ENCODE measurements at places on chromosomes 16 and 17.

GRCh38 chr17:79314617-79315357 lies 240.2 kb downstream of the ENGASE start:
- no peak for DNase-seq

DNA sequence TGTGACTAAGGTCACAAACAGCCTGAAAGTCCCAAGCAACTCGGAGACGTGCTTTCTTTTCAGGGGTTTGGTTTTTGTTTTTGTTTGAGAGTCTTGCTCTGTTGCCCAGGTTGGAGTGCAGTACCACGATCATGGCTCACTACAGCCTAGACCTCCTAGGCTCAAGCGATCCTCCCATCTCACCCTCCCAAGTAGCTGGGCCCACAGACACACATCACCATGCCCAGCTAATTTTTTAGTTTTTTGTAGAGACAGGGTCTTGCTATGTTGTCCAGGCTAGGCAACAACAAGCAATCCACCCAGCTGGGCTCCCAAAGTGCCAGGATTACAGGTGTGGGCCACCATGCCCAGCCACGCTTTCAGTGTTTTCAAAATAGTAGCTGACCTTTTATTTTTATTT lies 19.8 kb upstream of the GGA2 start:
- DNase-seq, result no peak

DNA sequence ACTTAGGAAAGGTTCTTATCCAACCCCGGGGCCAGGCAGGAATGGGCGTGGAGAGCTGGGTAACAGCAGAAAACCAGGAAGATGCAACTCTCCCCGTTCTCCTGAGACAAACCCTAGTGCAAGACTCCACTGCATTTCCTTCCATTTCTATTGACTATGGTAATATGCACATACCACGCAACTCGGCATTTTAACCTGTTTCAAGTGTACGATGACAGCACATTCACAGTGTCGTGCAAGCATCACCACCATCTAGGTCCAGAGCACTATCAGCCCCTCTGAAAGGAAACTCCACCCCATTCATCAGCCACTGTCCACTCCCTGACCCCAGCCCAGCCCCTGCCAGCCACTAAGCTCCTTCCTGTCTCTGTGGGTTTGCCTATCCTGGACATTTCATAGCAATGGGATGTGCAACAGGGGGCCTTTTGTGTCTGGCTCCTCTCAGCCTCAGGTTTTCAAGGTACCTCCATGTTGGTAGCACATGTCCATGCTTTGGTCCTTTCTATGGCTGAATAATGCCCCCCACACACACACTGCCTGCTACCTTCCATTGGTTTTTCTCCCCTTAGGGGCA lies 441.9 kb downstream of the SOX9 start:
- no peak for DNase-seq

- DNase-seq, result peak; percentile 41
These were observed 21.0 kb upstream of the HERPUD1 start for GRCh38 chr16:56910654-56911539.

DNA sequence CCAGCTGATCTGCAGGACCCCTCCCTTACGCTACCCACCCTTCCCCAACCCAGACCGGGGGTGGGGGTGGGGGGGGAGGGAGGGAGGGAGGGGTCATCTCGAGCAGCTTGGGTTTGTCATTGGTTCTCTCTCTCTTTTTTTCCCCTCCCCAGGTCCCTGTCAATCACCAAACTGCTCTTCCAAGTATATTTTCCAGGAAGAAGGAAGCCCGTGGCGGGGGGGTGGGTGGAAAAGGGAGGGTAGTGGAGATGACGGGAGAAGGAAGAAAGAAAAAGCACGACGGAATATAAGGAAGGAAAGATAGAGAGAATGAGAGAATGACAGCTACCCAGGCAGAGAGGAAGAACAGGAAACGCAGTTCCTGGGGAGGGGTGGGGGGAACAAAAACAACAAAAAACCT lies 17.9 kb downstream of the SALL1 start:
- DNase-seq, result no peak

- DNase-seq, result no peak
These were observed 242.1 kb upstream of the TNRC6C start for GRCh38 chr17:77716289-77716926.

DNA sequence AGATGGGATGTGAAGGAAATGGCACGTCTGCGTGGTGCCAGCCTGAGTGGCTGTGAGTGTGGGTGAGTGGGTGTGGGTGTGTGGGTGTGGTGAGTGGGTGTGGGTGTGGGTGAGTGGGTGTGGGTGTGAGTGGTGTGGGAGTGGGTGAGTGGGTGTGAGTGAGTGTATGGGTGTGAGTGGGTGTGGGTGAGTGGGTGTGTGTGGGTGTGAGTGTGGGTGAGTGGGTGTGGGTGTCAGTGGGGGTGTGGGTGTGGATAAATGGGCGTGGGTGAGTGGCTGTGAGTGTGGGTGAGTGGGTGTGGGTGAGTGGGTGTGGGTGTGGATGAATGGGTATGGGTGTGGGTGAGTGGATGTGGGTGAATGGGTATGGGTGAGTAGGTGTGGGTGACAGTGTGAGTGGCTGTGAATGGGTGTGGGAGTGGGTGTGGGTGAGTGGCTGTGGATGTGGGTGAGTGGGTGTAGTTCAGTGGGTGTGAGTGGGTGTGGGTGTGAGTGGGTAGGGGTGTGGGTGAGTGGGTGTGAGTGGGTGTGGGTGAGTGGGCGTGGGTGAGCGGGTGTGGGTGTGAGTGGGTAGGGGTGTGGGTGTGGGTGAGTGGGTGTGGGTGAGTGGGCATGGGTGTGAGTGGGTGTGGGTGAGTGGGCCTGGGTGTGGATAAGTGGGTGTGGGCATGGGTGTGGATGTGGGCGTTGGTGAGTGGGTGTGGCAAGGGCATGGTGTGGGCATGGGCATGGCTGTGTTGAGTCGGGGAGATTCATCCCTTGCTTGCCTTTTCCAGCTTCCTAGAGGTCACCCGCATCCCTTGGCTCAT lies 80.8 kb downstream of the ZDHHC7 start:
- peak; percentile 40 for DNase-seq

DNA sequence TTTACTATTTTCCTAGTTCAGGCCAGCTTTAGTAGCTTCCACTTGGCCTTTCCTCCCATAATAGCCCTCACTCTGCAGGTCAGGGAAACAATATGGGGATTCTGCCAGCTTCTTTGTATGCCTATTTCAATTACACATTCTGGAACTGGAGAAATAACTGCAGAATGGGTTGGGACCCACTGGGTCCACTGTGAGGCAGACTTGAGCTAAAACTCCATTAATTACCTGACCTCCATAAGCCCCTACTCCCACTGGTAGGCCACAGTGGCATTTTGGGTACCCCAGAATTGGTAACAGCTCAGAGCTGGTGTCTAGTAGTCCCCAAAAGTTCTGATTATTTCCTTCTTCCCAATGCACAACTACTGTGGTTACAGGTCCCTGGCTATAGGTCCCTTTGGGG lies 16.7 kb upstream of the TENT4B start:
- DNase-seq, result no peak

- no peak for DNase-seq
These were observed 7.3 kb downstream of the HS3ST4 start for GRCh38 chr16:25699069-25699468.

DNA sequence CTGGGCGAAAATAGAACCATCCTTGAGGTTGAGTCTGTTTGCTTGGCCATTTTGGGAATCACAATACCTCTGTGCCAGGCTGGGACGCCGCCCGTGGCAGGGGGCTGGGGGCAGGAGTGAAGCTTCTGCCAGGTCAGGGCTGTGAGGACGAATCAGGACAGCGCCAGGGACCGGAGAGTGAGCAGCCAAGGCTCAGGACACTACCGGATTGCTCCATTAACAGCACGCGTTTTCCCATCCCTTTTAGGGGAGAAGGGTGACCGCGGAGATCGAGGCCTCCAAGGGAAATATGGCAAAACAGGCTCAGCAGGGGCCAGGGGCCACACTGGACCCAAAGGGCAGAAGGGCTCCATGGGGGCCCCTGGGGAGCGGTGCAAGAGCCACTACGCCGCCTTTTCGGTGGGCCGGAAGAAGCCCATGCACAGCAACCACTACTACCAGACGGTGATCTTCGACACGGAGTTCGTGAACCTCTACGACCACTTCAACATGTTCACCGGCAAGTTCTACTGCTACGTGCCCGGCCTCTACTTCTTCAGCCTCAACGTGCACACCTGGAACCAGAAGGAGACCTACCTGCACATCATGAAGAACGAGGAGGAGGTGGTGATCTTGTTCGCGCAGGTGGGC lies 23.4 kb downstream of the C1QTNF1 start:
- no peak for DNase-seq

- DNase-seq, result no peak
These were observed 12.8 kb downstream of the ZNF778 start for GRCh38 chr16:89230255-89230654.

DNA sequence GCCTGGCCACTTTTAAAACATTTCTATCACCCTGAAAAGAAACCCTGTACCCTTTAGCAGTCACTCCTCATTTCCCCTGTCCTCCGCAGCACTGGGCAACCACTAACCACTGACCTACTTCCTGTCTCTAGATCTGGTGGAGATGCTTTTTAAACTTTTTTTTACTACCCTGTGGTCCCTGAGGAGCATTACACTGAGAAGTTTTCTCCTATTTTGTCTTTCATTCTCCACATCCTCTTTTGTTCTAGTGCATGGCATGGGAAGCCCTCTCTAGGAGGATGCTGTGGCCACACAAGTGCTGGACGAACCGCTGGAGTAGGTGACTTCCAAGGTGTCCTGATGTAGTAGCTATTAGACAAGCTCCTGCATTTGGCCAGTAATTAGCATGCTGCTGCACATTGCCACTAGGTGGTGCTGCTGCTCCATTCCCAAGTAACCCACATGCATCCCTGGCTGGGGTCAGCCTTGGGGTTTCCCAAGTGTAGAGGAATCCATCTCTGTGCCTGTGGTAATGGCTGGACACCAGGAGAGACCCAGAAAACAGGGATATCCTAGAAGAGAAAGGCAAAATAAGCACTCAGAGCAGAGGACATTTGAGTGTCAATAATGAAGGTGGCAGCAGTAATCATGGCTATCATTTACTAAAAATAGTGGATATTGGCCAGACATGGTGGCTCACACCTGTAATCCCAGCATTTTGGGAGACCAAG lies 143.8 kb upstream of the CRHR1 start:
- peak; percentile 81 for DNase-seq

DNA sequence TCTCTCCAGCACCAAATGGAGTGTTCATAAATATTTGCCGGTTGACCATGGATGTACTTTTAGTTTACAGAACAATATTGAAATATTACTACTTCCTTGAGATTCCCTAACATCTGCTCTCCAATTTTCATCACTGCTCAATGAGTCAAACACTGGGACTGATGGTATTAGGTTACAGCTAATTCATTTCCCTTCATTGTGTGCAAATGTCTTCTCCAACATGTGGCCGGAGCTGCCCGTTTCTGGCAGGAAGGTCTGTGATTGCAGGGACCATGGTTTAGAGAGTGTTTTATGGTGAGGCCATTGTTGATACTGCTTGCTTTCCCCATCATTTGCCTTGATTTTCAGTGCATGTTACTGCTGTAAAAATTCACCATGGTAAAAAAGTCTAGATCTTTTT lies 209.3 kb downstream of the HS3ST3B1 start:
- DNase-seq, result no peak

- no peak for DNase-seq
These were observed 11.6 kb downstream of the DDX42 start for GRCh38 chr17:63785556-63785955.

- DNase-seq, result peak; percentile 25
These were observed 1.1 kb upstream of the PRPSAP1 start for GRCh38 chr17:76354747-76355310.

GRCh38 chr16:3022208-3022683 lies 1.5 kb downstream of the HCFC1R1 start:
- peak; percentile 94 for DNase-seq

DNA sequence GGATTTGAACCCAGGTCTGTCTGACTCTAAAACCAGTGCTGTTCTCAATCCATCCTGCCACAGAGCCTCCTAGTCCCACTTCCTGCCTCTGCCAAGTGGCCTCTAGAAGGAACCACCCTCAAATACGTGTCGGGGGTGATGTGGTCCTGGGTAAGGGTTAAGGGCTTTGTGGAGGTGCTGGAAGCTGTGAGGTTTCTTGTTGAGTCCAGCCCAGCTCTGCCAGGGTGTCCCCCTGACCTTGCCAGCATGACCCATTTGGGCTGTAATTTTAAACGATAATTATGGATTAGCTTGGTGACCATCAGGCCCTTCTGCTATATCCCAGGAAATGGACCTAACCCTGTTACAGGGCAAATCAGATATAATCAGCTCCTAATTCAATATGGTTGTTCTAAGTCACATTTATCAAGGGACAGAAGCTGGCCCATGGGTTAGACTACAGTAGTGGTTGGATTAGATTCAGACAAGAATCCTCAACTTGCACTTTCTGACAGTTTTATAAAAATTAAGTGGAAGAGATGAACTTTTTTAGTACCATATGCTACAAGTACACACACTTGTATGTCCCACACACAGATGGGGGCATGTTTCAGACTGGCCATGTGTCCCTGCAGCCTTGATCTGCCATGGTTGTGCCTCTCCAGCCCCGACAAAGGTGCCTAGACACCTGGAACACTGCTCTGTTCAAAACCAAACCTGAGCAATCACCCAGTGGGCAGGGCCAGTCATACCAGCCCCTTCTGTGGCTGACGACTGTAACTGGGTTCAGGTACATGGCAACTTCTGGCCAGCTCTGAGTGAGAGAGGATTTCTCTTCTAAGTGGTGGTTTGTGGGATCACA lies 48.0 kb downstream of the SMPD3 start:
- peak; percentile 56 for DNase-seq

DNA sequence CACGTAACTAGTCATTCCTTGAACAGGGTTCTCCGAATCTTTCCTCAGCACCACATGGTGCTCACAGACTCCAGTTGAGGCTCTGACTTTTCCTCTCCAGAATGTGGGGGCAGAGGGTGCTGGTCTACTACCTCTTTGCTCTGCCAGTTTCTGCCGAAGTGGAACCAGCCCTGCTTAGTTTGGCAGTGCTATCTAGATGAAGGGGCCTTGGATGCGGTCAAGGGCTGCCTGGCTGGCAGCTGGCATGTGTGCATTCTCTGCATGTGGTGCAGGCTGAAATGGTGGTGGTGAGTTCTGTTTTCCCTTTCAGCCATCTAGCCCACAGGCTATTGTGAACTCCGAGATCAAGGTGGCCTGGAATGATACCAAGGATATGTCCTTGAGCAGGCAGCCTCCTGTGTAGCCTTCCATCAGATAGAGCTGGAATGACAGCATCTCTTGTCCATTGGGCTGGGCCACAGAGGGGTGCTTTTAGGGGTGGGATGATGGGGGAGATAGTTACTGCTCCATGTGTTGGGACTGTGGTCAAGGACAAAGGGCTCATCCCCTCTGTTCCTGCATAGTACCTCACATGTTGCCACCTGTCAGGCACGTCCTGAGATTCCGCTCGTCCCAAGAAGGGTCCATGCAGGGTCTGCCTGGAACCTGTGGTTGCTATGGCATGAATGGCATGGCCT lies 2.0 kb downstream of the DYNLL2 start:
- no peak for DNase-seq

- DNase-seq, result no peak
These were observed 313.5 kb downstream of the PHKB start for GRCh38 chr16:47774661-47775060.

DNA sequence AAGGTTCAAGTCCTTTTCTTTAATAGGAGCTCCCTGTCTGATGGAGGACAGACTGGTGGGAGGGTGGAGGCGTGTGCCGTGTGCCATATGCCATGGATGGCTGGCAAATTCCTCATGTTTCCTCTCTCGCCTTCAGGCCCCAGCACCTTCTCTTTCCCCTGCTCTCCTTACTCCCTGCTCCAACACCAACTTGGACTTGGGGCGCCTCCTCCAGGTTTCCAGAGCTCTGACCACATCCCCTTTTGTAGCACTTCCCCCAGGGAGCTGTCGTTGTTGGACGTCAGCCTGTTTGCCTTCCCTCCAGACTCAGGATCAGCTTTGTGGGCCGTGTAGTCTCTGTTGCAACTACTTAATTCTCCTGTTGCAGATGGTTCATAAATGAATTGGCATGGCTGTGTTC lies 30.7 kb downstream of the TMC7 start:
- no peak for DNase-seq

Measured in activated T-cell treated with anti-CD3 and anti-CD28 coated beads, Interleukin-2, amount 50 U/mL, for 48 hours (primary cell).